ENCODE measurements at places on chromosomes 2 and 18.

- DNase-seq, result no peak
Measured at GRCh38 chr2:51218047-51218446, 186.1 kb upstream of the NRXN1 start.

GRCh38 chr2:240197462-240198139, 57.1 kb upstream of the OTOS start:
- DNase-seq, result no peak

DNA sequence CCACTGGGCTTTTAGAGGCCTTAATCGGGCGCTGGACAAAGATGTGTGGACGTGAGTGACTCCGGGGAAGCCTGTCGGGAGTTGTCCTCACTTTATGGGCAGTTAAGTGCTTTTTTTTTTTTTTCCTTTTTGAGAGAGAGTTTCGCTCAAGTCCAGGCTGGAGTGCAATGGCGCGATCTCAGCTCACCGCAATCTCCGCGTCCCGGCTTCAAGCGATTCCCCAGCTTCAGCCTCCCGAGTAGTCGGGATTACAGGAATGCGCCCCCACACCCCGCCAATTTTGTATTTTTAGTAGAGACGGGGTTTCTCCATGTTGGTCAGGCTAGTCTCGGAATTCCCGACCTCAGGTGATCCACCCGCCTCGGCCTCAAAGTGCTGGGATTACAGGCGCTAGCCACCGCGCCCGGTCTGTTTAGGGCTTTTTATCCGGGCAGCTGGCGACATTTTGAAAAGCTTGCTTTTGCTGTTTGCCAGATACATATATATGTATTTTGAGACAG, 1.5 kb downstream of the MSH6 start:
- no peak for DNase-seq

DNA sequence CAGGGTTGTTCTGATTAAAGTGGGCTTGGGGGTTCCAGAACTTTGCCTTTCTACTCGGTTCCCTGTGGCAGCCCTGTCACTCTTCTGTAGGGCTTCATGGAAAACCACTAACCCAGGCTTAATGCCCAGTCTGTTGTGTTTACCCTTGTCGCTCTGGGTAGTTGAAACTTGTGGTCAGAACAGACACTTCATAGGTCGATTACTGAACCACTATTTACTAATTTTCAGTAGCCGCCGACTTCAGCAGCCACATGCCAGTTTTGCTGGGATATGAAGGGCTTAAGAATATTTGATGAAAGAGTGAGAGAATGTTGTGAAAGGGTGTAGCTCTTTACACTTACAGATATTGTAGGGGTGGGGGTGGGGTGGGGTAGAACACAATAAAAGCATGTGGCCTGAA, 362.3 kb downstream of the RND3 start:
- DNase-seq, result no peak

DNA sequence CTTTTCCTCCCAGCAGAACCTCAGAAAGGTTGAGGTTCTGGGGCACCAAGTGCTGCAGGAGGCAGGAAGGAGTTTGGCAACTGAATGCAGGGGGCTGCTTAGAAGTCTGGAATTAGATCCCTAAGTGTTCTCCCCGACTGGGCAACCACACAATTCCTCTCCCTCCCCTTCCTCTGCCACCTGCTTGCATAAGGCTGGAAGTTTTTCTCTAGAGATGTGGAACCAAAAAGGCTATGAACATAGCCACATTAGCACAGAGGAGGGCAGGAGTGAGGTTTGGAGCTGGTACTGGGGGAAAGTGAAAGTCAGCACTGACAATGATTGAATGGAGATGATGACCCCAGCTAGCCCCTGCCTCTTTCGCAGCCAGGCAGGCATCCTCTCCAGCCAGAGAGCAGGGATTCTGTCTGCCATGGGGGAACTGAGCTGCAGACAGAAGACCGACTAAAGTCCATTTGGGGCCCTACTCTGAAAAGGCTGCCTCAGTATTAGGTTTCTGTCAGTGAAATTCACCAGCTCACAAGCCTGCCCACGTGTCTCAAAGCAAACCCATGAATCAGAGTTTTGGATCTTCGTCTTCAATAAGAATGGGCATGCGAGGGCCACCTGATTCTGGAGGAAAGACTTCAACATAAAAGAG, 87.9 kb upstream of the ITGA6 start:
- DNase-seq, result no peak

DNA sequence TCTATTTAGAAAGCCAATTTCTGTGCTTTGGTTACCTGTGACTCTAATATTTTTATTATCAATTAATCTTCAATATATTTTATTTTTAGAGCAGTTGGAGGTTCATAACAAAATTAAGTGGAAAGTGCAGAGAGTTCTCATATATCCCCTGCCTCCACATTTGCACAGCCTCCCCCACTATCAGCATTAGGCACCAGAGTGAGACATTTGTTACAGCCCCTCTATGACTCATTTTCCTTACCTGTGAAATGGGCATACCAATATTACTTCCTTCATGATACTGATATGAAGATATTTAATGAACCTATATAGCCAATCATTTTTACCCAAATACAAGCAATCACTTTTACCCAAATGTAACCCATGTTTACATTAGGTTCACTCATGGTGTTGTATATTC, 34.0 kb upstream of the CYTIP start:
- DNase-seq, result no peak

DNA sequence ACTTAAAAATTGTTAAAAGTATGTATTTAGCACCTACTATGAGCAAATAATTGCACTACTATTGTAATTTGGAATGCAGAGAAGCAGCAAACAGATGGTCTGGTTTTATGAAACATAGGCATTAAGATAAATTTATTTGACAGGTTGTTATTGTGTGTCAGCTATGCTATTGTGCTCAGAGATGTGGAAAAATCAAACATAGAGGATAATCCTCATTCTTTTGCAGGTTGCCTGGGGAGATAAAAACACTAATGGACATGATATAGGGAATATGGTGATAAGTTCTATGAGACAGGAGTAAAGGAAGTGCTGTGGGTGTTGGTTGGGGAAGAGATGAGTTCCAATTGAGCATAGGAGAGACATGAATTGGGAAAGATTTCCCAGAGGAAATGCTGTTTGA, 71.3 kb downstream of the PPP1R1C start:
- DNase-seq, result no peak

GRCh38 chr2:4465671-4466070, 762.3 kb downstream of the DCDC2C start:
- no peak for DNase-seq

DNA sequence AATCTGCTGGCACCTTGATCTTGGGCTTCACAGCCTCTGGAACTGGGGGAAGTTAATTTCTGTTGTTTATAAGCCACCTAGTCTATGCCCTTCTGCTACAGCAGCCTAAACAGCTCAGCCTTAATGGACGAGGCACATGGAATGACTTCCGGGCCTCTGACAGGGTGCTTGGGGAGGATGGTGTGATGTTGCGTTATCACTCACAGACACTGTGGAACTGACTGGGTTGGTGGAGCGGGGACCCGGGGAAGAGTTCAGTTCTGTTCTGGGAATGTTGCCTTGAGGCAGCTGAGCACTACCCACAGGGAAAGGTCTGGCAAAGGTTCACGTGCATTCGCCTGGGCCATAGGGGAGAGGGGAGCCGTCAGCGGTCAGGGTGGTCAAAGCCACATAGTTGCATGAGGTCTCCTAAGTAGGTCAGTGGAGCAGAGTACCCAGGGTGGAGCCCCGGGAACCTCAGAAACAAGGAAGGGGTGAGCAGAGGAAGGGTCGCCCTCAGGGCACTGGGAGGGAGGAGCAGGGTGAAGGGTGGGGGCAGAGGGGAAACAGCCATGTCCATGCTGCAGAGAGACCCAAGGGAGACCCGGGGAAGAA, 36.2 kb downstream of the LRRFIP1 start:
- DNase-seq, result no peak

DNA sequence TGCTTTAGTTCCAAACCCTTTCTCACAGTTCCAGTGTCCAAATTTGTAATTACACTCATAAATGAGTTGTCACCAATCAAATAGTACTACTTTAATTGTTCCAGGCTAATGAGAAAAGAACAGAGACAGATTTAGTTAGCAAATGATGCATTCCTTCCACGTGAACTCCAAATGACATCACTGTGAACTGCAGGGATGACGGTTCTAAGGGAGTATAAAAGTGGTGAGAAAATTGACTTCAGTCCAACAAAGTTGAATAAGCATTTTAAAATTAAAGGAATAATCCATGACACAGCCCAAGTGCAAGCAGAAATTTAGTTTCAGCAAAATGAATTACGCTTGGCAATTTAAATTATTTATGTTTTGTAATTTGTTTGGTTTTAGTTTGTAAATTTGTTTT, 102.0 kb upstream of the LRATD1 start:
- no peak for DNase-seq

- no peak for DNase-seq
Measured at GRCh38 chr2:28193630-28194403, 198.8 kb upstream of the FOSL2 start.

- DNase-seq, result no peak
Measured at GRCh38 chr2:98294711-98295110, 51.5 kb upstream of the CNGA3 start.

GRCh38 chr2:51013079-51013932, 18.6 kb downstream of the NRXN1 start:
- DNase-seq, result no peak

GRCh38 chr2:132589111-132589830, 80.7 kb downstream of the LYPD1 start:
- no peak for DNase-seq

GRCh38 chr2:175168564-175168945, 552 bp upstream of the ATF2 start:
- DNase-seq, result no peak

DNA sequence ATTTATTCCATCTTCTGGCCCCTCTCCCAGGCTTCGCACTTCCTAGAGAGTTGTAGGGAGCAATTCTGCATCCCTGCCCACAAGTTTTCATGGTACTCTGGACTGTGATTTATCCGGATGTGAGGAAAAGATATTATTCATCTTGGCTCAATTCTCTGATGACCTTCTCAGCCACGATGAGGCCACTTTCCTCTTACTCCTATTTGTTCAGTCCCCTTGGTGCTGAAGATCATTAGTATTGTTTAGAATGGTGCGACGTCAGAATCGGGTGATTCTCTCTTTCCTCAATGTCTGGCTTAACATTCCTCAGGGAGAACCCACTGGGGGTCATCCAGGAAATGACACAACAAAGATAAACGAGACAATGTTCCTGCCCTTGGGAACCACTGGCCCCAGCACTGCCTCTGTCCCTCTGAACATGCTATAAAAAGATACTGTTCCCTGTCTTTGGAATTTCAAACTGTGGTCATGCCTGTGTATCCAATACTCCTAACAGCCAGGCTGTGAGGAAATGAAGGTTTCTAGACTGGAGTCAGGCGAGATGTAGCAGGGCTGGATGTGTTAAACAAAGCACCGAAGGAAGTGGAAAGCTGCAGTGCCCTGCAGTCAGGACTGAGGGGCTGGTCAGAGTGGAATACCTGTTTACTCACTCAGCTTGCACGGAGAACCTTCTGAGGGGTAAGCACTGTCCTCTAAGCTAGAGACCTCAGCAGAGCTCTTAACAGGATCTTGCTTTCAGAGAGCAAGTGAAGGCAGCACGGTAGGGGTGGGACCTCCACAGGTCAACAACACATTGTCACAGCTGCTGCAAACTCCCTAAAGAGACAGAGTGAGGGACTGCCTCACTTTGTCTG, 12.9 kb upstream of the GLI2 start:
- DNase-seq, result no peak

DNA sequence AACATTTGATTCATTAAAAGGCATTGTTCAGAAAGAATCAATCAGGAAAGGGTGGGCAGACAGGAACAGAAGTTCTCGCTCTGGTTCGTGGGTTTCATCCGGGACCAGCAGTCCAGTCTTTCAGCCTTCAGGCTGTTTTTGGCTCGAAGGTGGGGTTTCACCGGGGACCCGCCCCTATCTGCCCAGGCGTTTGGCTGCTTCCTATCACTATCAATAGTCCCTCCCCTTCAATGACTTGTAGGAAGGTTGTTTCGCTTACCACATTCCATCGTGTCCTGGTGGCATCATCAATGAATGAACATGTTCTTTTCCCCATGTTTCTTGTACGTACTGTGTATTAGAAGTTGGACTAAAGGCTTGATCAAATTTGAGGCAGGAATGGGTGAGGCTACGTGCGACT, 130.3 kb downstream of the NEDD4L start:
- no peak for DNase-seq

DNA sequence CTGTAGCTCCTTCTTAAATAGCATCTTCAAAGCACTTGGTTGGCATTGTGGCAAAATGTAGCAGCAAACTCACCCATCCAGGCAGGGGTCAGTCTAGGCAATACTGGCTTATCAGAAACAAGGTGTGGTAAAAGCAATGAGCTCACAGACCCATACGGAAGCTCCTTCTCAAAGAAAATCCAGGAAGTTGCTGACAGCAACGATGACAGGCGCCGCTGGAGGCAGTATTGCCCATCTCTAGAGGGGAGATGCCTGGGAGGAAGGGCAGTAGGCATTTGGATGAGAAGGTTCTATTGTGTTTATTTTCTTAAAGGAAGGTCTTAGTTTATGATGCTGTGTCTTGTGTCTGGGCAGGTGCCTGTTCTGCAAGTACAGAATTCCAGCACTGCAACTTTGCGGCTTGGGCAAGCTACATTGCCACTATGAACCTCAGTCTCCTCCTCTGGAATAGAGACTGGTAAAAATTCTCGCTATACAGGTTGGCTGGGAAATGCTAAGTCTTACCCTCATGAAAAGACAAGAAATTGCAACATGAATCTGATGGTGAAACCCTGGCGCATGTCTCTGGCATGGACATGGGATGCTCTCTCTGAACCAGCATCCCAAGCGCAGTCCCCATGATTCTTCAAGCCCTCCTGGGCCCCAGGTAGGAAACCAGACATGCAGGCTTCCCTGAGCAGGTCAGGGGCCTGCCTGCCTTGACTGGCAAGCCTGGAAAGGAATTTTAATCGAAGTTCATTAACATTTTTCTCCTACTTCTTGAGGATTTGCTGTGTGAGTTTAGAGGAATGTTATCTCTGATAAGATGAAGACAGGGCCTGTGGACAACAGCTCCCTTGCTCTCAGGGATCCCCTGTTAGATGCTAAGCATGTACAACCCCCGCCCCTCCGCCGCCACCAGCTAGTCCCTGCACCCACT, 156.0 kb downstream of the TFCP2L1 start:
- no peak for DNase-seq

- no peak for DNase-seq
Measured at GRCh38 chr2:161983866-161984265, 90.1 kb downstream of the DPP4 start.

- DNase-seq, result no peak
Measured at GRCh38 chr2:79938648-79939047, 365.9 kb downstream of the LRRTM1 start.

DNA sequence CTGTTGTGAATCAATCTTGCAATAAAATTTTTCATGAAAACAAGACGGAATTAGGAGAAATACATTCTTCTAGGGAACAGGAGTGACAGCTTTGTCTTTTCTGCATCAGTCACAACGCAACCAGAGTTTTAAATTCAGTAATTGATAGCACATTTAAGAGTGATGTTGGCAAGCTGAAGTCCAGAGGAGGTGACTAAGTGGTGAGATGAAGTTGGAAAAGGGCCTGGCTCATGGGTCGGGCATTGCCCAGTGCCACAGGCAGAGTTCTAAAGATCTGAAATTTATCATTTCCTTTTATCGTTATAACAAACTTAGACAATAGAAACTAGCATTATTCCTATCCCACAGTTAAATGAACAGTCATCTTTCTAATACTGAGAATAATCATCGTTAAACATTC, 764.6 kb upstream of the ZEB2 start:
- no peak for DNase-seq
